ENCODE measurements at places on chromosomes 7 and 10. TPM values are rescaled to one million over a fixed set of nuclear protein-coding genes. Genes with fewer than 3 reads are reported as not detected.

Gene UNCX
- total RNA-seq, result not detected

Gene PTPRZ1
- total RNA-seq, result 8.1 TPM

DNA sequence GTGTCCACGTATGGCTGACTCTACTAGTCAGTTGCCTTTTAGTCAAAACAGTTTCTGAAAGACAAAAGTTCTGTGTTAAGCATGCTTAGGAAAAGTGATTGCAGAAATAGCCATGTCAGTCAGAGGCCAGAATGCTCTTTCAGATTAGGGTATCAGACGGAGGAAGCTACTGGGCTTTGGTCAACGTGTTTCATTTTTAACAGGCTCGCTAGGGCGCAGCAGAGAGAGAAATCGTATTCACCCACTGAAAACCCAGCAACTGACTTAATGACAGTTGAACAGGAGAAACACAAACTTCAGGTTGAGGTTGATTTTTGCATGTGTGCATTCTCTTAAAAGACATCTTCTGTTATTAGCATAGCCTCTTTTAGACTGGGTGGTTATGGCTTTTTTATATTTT is 322.6 kb upstream of the KIAA1217 start:
- DNase-seq, result no peak

GRCh38 chr7:33276325-33276724 is 147.0 kb downstream of the BBS9 start:
- DNase-seq, result no peak

Measured in vagina (tissue), 2 donors.